Suppressor macrophage treated with lipopolysaccharide for 4 hours (primary cell): ENCODE measurements at places on chromosomes 6 and 20.

GRCh38 chr6:4647414-4648365, 128.5 kb upstream of the CDYL start:
- DNase-seq: peak; percentile 51

- no peak for DNase-seq
Observed at GRCh38 chr6:133396233-133396983, 155.3 kb downstream of the EYA4 start.

- DNase-seq: no peak
Observed at GRCh38 chr6:37862430-37862829, 42.9 kb downstream of the ZFAND3 start.

DNA sequence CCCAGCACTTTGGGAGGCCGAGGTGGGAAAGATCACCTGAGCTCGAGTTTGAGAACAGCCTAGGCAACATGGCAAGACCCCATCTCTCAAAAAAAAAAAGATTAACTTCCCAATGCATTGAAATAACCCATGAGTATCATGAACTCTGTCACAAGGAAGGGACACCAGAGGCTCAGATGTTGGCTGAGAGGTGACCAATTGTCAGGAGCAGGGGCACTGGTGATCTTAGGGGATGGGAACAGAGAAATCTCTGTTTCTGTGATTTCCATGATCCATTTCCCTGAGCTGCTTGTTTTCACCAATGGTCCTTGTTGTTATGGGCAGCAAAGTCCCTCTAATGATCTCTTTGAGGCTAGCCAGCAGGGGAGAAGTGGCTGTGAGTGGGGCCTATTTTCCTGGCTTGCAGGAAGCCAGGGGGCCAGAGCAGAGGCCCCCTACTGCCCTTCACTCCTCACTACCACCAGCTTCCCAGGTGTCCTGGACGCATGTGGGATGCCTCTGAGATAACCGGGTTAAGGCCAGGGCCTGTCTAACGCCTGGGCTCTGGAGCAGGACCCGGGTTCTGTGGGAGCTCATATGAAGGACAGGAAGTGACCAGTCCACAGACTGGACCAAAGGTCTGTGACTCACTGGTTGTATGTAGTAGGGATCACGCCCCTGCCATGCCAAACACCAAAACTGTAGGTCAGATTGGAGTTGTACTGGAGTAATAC, 54.4 kb downstream of the PCNA start:
- DNase-seq: peak; percentile 84

DNA sequence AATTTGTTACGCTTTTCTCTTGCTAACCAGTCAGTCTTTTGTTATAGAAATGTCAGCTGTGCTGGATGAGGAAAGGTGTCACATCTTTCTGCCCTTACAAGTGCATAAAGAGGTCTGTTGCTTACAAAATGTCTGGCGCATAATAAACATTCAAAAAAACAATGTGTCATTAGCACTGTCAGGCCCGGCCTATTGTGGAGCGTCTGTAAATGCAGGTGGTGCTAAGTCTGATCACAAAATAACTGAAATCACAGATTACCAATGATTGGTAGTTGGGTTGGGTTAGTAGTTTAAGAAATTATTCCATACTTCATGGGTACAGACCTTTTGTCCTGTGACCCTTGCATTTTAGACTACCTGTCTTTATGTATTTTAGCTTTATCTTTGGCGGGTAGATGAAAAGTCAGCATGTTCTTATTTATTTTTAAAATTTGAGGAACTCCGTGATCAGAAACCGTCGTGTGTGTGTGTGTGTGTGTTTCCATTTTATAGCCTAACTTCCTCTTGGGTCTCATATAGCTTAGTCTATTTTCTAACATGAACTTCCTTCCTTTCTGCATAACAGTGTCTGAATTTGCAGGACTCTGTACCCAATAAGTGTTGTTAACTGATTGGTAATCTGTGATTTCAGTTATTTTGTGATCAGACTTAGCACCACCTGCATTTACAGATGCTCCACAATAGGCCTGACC, 88.1 kb upstream of the IFNGR1 start:
- DNase-seq: peak; percentile 71

DNA sequence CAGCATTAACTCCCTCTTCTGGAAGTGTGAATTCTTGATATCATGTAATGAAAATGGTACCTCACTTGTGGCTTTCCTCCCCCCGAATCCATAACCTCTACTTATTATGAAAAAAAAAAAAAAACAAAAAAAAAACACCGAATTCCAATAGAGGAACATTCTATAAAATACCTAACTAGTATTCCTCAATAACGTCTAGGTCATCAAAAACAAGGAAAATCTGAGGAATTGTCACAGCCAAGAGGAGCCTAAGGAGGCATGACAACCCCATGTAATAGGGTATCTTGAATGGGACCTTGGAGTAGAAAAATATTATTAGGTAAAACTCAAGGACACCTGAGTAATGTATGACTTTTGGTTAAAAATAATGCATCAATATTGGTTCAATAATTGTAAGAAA, 38.9 kb upstream of the POLR1H start:
- DNase-seq: no peak

GRCh38 chr6:157548635-157549467, 167.9 kb downstream of the ZDHHC14 start:
- peak; percentile 89 for DNase-seq

DNA sequence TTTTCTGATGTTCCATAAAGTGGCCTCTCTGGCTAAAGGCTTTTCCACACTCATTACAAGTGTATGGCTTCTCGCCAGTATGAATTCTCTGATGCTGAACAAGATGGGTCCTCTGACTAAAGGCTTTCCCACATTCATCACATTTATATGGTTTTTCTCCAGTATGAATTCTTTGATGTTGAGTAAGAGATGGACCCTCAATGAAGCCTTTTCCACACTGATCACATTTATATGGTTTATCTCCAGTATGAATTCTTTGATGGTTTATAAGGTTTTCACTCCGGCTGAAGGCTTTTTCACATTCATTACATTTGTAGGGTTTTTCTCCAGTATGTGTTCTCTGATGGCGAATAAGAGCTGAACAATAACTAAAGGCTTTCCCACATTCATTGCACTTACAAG, 20.4 kb downstream of the ZNF184 start:
- DNase-seq: no peak

DNA sequence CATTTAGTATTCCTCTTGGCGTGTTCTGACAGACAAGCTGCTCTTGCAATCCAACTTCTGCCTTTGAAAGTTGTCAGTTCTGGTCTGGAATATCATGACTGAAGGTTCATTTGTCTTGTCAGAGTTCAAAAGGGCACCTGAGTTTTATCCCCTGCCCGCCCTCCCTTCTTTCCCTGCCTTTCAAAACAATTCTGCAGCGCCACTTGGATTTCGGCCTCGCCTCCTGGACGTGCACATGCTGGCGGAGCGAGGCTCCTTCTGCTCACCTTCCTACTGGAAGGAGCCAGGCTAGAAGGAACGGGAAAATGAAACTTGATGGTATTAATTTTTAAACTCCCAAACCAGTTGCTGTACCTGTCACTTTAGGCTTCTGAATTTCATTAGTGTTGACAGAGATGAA, 55.7 kb upstream of the HDGFL1 start:
- no peak for DNase-seq

- no peak for DNase-seq
Observed at GRCh38 chr6:91761621-91762020, 1174.7 kb upstream of the MAP3K7 start.

DNA sequence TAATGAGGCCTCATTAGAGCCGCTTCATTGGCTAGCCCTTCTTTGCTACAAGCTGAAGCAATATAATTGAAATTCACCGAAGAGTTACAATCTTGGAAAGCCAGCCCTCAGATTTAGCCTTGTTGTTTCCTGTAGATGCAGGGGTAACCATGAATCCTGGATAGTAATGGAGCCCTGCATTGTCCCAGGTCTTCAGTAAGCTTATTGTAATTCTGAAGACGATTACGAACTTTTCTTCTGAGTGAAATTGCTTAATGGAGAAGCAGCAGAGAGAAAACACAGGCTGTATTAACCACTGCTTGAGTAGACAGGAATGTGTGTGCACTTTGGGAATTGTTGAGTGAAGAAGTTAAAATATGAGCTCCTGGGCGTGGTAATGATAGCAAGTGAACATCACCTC, 26.3 kb upstream of the NAA20 start:
- DNase-seq: no peak

DNA sequence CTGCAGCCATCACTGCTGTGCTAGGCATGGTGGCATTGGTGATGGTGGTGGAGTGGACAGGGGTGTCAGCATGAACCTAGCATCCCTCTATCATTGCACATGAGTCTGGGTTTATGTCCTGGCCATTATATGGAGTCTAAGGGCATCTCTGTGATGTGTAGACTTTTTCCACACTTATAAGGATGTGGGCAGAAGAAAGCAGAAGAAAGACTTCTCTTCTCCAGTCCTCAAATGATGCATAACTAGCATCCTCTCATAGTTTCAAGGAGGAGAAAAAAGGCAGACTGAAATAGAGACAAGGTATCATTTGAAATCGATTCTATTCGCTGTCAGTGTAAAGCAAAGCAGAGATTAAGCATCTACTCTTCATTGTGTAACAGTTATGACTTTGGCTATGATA, 140.0 kb upstream of the ATXN1 start:
- DNase-seq: peak; percentile 49

- no peak for DNase-seq
Observed at GRCh38 chr6:32879691-32880090, 25.7 kb downstream of the PSMB9 start.

DNA sequence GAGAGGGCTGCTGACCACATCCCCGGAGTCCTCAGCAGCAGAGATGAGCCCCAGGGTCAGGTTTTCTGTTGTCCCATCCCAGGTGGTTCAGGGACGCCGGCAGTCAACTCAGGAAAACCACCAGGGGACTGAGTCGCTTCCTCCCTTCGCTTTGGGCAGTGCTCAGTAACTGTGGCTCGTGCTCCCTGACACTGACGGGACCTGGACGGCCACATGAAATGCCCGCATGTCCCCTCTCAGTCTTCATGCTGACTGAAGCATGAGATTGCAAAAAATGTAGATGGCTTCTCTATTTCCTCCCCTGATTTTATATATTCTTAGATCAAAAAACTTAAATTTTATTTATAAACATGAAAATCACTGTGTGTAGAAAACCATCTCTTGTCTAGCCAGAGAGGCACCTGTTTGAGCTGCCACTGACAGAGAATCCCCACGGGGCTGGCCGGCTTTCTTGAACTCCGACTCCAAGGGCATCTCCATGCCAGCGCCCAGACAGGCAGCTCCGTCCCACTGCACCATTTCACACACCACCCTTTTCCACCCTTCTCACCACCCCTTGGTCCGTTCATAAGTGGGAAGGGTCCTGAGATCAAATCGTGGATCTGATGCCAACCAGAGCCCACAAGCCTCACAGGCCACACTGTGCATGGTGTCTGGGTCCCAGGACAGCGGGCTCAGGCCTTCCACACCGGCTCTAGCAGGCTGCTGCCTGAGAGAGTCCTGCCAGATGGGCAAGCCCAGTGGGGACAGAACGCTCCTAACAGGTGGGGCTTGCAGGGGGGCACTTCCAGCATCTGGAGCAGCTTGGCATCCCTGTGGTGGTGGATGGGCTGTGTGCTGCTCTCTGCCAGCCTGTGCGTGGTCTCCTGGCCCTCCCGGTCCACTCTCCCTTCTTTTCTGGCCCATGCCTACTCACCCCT, 98.2 kb downstream of the SMOC2 start:
- DNase-seq: no peak

- DNase-seq: no peak
Observed at GRCh38 chr6:159030168-159030567, 14.6 kb downstream of the TAGAP start.

DNA sequence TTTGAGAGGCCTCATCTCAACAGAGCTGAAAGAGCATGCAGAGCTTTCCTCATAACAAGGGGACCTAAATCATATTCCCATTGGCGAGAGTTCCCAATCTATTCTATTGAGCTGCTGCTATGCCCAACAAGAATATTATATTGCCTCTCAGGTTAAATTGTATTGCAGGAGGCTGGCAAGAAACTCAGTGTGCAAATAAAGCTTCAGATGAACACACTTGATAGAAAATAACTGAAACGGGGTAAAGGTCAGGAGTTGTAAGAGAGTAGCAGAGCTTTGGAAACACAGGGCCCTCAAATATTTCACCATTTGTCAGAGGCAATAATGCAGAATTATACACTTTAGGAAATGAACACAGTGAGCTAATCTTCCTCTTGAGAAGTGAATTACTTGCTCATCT, 364.3 kb upstream of the SPTLC3 start:
- no peak for DNase-seq

GRCh38 chr6:4352731-4353130, 217.4 kb upstream of the ECI2 start:
- DNase-seq: no peak

DNA sequence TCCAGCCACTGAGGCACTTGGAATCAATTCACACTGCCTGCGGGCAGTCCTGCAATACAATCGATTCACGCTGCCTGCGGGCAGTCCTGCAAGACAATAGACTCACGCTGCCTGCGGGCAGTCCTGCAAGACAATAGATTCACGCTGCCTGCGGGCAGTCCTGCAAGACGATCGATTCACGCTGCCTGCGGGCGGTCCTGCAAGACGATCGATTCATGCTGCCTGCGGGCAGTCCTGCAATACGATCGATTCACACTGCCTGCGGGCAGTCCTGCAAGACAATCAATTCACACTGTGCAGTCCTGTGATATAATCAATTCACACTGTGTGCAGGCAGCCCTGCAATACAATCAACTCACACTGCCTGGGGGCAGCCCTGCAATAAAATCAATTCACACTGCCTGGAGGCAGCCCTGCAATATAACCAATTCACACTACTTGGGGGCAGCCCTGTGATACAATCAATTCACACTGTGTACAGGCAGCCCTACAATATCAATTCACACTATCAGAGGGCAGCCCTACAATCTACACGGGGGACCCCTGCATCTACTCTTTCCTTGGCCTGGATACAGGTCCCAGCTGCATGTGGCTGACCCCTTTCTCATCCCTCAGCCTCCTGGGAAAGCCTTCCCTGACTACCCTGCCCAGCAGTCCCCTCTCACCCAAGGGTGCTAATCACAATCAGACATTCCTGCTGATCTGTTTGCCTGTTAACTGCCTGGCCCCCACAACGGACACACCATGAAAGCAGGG, 10.4 kb downstream of the TAF4 start:
- DNase-seq: no peak

GRCh38 chr6:44737341-44737740, 349.8 kb downstream of the CDC5L start:
- no peak for DNase-seq

DNA sequence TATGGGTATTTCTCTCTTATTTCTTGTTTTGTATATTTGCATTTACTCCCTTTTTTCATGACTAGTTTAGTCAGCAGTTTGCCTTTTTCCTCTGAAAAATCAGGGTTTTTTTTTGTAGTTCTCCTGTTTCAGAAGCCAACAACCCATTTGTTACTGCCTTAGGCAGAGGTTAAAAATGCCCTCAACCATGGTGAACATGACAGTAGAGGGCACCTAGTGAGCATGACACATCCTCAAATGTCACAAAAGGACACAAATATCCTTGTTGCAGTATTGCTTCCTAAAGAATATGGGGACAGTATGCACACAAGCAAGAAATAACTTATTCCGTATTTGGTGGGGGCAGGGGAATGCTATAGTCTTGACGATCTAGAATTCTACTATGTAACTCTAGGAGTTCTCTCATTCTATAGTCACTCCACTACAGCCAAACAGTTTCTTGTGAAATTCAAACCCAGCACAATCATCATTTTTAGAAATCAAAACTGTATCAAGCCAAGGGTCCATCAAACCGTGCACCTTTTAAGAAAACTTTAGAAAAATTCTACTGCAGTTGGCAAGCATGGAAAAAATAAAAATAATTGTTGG, 47.0 kb downstream of the GOPC start:
- DNase-seq: peak; percentile 21
